Activated CD4-positive, alpha-beta T cell treated with anti-CD3 and anti-CD28 coated beads, Interleukin-10, Interleukin-2, amounts not matched to agents 100 ng/mL and 50 ng/mL, durations not matched to agents 16 hours and 8 hours (primary cell): ENCODE measurements at places on chromosomes 7 and 10.

GRCh38 chr7:78176171-78176570 is 377.6 kb downstream of the PHTF2 start:
- DNase-seq: no peak

DNA sequence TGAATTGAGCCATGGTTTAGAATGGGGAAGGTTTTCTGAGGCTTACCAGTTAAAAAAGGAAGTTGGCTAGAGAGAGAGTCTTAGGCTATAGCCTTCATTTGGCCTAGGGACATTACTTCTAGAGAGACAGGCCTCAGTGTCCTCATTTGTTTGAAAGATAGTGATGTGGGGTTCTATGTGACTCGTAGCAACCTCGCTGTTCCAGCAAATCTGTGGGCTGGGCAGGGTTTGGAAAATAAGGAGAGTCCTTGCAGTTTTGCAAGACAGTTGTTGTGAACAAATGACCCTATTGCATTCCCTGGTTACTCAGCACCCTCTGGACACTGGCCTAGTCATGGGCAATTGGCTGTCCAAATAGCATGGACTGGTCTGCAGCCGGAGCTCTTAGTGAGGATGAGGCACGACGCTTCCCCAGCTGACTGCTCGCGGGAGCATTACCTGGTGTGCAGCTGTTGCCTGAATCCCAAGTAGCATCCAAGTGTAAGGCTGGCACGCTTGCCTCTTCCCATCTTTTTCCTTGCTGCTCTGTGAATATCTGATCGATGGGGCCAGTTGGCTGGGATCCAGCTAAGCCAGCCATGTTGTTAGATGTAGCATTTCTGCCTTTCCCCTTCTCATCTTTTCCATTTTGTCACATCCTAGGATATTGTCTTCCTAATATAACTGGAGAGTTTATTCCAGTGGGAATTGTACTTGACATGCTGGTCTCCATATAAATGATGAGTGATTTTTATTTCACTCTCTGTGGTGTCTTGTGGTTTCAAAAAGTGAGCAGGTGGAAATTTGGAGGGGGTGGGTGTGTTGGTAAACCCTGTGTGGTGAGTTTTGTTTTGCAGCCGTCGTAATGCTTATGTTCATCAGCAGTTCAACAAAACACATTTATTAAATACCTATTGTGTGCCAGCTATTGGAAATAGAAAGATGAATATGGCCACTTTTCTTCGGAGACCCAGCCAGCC is 99.8 kb downstream of the SND1 start:
- DNase-seq: no peak

- DNase-seq: no peak
Measured at GRCh38 chr10:48253970-48254657, 20.4 kb downstream of the FRMPD2 start.

GRCh38 chr7:139959285-139959628 is 103.5 kb downstream of the PARP12 start:
- no peak for DNase-seq

DNA sequence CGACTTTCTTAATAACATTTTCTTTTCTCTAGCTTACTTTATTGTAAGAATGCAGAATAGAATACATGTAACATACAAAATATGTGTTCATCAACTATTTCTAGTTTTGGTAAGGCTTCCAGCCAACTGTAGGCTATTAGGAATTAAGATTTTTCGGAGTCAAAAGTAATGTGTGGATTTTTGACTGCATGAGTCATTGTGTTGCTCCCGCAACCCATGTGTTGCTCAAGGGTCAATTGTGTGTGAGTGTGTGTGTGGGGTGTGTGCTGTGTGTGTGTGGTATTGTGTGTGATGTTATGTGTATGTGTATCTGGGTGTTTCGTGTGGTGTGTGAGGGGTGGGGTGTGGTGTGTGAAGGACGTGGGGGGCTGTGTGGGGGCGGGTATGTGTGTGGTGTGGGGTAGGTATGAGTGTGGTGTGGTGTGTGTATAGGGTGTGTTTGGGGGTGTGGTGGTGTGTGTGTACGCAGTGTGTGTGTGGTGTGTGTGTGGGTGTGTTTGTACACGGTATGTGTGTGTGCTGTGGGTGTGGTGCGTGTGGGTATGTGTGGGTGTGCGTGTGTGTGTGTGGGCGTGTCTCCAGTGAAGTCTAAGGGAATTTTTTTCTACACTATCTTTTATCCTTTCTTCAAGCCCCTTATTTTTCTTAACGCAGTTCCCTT is 60.5 kb downstream of the RSU1 start:
- no peak for DNase-seq

- peak; percentile 47 for DNase-seq
Measured at GRCh38 chr10:2839081-2839725, 228.1 kb upstream of the PFKP start.

GRCh38 chr10:118501171-118501570 is 94.3 kb downstream of the PRLHR start:
- DNase-seq: no peak

DNA sequence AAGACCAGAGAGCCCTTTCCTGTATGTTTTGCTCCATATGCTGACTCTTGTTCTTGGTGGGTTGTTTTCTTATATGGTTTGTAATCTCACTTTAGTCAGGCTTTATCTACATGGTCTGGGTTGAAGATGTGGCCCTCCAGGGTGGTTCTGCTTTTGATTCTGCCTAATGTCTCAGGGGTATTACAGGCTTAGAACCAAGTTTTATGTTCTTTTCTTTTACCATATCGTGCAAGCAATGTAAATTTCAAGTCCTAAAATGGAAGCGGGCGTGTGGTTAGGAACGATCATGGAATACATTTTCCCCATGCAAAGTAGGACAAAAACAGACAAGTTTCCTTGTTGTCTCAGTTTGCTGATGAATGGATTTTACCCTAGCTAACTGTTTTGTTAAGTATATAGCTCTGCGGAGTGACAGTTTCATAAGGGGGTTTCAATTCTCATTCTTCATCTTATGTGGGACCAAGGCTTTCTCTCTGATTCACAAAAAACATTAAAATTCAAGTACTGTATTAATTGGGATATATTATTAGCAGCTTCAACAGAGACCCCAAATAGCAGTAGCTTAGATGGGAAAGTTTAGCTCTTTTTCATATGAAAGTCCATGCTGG is 58.7 kb downstream of the MTURN start:
- no peak for DNase-seq

DNA sequence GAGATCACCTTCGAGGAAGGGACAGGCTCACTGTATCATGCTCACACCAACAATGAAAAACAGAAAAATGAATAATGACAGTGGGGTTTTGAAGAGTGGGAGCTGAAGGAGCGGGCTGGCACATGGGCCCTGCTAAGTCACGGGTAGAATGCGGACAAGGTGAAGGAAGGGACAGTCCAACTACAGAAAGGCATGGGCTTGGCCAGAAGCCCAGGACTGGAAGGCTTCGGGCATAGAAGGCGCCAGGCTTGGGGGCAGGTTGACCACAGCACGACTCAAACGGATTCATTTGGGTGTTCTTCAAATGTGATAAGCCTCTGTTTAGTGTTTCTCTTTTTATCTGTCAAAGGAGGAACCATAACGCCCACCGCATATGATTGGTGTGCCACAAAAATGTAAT is 509.5 kb downstream of the CCSER2 start:
- no peak for DNase-seq

GRCh38 chr10:29319205-29319781 is 30.4 kb downstream of the LYZL1 start:
- DNase-seq: no peak

DNA sequence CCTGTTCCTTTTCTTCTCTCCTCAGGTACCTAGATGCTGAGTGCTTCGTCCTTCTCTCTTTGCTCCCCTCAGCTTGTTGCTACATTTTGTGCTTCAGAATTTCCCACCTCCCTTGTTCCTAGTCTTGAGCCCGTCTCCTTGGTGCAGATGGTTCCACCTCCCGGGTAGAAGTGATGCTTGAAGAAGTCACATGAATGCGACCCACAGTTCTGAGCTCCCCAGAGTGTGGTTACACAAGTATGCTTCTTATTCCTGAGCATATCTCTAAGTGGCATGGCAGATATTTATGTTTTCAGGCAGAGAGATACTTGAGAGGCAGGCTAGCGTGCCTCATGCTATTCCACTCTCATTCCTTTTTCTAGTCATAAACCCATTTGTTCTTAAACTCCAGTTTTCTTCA is 34.0 kb downstream of the INPP5F start:
- no peak for DNase-seq

DNA sequence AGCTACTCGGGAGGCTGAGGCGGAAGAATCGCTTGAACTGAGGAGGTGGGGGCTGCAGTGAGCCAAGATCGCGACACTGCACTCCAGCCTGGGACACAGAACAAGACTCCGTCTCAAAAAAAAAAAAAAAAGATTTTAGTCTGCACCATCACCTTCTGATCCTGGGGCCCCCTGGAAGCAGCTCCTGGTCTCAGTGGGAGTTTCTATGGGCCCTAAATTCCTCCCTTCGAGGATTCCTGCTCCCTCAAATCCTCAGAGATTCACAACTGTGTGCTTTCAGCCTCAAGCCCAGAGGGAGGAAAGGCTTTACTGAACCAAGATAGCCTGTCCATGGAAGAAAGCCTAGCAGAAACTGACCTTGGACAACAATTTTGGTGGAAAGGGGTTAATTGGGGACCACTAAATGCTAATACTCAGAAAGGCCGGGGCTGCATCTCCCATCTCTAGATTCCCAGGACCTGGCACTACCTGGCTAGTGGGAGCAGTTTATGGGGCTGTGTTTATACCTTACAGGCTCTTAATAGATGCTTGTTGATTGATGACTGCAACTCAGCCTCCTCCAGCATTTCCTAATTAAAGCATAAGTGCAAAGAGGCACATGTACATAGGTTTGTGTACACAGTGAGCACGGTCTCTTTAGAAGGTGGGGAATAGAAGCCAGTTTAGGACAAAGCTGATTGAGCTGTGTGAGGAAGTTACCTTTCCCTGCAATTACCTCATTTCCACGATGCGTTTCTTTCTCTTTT is 9.2 kb upstream of the FGFR2 start:
- no peak for DNase-seq

DNA sequence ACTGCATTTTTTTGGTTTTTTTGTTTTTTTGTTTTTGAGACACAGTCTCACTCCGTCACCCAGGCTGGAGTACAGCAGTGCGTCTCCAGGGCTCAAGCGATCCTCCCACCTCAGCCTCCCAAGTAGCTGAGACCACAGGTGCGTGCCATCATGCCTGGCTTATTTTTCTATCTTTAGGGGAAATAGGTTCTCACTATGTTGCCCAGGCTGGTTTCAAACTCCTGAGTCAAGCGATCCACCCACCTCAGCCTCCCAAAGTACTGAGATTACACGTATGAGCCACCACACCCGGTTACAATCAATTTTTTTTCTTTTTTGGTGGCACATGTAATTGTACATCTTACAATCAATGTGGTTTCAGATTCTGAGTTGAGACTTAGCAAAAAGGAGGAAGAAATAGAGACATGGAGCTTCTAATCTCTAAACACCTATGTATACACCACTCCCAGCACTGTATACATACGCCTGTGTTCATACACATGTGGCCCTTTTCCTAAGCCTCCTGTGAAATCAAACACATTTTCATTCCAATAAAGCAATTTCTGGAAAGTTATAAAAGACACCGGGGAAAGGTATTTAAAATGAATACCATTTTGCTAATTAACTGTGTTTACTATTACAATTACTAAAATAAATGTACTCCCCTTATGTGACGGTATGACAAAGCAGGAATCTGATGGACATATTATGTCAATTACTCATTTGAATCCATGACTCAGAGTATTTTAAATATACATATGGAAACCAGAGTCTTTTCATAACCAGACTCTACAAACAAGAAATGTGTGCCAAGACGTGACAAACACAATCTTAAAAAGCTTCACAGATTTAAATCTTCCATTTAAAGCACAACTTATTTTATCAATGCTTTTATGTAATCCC is 40.9 kb downstream of the SMURF1 start:
- DNase-seq: peak; percentile 87

DNA sequence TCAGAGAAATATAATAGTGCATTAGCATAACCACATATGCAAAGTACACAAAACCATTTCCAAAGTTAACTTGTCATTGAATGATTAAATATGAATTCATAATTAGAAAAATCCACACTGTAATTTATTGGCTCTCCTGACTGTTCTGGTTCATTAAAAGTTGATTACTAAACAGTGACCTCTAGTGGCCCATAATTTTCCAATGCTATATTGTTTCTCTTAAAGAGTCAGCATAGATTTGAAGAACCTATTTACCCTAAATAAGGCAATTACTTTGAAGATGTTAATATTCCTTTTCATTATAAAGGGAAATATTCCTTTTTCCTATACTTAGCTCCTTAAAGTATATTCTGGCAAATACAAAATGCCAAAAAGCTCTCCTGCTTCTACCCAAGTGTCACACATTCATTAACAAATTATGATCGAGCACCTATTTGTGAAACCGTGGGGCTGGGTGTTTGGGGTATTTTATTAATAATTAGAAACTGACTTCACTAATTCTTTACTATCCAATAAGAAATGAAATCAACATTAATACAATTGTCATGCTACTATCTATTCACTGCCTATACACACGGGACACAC is 86.2 kb downstream of the HIBADH start:
- DNase-seq: peak; percentile 40

DNA sequence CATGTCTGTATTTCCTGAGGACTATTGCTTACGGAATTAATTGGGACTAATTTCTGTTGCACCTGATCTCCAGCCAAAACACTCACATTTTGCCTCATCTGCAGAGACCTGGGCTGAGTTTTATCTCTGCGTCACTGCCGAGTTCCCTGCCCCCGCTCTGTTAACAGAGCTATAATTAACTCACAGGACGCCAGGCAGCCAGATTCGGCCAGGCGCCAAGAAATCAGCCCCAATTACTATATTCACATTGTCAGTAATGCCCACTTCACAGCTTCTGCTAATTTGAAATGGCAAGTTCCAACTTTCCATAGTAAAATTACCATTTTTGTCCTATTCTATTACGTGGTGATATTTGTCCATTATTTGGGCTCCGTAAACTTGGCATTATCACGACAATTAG is 130.5 kb downstream of the CUX1 start:
- DNase-seq: no peak

DNA sequence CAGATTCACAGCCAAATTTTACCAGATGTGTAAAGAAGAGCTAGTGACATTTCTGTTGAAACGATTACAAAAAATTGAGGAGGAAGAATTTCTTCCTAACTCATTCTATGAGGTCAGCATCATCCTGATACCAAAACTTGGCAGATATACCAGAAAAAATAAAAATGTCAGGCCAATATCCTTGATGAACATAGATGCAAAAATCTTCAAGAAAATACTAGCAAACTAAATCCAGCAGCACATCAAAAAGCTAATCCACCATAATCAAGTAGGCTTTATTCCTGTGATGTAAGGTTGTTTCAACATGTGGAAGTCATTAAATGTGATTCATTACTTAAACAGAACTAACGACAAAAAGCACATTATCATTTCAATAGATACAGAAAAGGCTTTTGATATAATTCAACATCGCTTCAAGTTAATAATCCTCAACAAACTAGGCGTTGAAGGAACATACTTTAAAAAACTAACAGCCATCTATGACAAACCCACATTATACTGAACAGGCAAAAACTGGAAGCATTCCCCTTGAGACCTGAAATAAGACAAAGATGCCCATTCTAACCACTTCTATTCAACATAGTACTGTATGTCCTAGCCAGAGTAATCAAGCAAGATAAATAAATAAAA is 807.7 kb upstream of the ZWINT start:
- DNase-seq: no peak
